ENCODE measurements at places on chromosomes 11 and 22.
A peak's percentile ranks its signal among the peaks of the same experiment; 100 is the strongest.

DNA sequence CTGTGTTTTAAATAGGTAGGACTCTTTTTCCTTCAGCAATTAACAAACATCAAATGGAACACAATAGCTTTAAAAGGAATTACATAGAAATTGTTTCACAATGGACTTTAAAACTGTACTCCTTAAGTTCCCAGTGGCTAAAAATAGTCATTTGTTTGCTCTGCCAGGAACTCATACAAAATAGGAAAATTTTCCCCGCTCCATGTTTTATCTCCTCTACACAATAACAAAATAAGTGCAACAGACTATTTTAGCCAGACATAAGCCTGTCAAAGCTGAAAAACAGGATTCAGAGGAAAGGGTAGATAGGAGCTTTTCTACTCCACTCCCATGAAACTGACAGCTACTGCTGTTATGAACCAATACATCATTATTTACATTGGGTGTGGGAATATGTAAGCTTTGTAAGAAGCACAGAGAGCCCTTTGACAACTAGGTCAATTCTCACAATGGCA is 90.1 kb downstream of the STK33 start:
- no peak for DNase-seq

DNA sequence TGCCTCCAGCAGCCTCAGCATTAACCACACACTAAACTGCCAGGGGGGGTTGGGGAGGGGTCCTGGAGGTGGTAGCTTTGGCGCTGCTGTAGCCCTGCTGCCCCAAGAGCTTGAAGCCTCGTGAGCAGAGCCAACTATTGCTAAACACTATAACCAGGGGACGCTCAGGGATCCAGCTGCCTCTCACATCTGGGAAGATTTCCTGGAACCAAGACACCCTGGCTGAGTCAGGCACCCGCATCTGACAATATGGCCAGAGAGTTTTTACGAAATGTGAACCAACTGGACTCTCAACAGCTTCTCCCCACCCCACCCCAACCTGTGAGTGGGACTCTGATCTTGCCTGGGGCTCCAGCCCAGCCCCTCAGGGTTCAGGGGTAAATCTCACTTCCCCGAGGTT is 14.3 kb downstream of the C1QTNF6 start:
- DNase-seq, result no peak

- DNase-seq, result no peak
These were observed 191.4 kb downstream of the TENM4 start for GRCh38 chr11:79249295-79249993.

DNA sequence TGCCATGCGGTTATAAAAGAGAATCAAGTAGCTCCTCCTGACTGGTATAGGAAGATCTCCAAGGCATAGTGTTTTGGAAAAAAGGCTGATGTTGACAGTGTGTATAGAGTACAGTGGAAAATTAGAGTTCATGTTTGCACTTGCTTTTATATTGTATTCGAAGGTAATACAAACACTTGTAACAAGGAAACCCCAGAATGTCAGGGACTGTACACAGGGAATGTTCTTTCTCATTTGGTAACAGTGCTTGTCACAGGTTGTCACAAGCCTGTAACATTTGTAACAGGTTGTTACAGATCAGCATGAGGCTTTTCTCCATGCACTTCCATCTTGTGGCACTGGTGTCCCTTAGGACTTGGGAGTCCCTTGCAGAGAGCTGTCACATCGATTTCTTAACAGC is 64.0 kb downstream of the GRK3 start:
- peak; percentile 53 for DNase-seq

- peak; percentile 91 for DNase-seq
These were observed 31.8 kb downstream of the BID start for GRCh38 chr22:17742527-17742902.

DNA sequence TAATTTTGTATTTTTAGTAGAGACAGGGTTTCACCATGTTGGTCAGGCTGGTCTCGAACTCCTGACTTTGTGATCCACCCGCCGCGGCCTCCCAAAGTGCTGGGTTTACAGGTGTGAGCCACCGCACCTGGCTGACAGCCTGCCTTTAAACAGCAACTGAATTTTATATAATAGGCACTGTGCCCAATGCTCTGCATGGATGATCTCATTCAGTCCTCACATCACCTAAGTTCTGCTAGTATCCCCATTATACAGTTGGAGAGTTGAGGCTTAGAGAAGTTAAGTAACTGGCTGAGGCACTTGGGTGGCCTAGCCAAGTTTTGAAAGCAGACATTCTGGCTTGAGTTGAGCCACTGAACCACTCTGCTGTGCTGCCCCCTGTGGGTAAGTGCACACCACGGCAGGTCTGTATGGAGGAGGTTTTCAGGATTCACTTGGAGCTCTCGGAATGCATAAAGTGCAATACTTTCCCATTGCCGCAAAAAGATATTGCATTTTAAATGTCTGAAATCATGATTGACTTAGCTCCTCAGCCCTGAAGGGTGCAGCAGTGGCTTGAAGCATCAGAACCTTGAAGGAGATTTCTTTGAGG is 112.4 kb downstream of the LDLRAD3 start:
- peak; percentile 64 for DNase-seq

- no peak for DNase-seq
These were observed 44.6 kb upstream of the WNT7B start for GRCh38 chr22:46021577-46021976.

DNA sequence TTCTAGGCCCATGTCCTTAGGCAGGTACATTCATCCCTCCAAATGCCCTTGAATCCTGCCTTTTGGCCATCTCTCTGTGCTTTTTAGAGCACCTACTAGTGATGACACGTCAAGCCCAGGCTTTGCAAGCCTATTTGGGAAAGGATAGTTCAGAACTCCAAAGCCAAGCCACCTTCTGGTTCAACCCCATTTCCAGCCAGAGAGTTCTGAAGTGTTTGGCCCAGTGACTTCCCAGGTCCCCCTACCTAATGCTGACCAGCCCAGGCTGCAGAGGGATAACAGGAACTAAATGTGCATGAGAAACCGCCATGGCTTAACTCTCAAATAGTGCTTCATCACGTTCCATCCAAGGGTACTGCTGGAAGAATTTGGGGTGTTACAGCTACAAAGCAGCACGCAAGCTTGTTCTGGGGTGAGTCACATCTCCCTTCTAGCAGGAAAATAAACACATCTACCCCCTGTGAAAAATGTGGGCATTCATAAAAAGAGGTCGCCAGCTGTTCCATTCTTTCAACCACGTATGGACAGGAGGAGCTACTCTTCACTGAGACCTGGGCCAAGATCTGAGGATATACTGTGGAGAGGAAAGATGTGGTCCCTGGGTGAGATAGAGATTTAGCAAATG is 2.0 kb upstream of the FXYD6 start:
- DNase-seq, result no peak

DNA sequence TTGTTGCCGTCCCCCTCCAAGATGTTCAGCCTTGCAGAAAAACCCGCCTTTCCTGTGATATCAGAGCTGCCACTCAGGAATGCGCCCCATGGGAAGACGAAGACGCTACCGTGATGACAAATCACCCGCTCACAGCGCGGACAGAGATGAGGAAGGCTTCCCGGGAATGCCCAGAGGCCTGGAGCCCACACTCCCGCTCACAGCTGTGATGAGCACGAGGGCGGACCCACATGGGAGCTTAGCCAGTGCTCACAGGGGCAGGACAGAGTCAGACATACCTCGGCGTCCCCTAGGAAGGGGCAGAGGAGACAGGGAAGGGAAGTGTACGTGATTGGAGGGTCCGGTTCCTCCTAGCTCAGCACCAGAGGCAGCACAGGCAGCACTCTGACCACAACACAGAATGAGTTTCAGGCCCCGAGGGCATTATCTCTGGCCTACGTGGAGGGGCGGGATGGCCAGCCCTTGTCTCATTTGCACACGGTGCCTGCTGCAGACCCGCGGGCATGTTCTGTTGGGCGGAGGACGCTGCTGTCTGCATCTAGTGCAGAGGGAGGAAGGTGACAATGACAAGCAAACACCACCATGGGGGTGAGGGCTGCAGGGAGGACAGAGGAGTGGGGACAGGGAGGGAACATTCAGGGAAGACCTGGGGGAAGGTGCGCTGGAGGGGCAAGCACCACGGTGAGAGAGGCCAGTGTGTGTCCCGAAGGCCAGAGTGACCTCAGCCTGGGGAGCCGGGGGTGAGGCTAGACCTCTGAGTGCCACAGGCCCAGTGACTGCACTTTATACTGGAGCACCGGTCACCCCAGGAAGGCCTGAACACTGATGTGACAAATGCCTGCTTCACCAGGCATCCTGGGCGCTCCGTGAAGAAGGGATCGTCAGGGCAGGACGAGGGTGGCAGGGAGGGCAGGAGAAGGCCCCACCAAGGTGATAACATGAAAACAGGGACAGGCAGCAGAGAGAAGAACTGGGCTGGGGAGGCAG is 79.6 kb downstream of the CELSR1 start:
- peak; percentile 83 for DNase-seq

DNA sequence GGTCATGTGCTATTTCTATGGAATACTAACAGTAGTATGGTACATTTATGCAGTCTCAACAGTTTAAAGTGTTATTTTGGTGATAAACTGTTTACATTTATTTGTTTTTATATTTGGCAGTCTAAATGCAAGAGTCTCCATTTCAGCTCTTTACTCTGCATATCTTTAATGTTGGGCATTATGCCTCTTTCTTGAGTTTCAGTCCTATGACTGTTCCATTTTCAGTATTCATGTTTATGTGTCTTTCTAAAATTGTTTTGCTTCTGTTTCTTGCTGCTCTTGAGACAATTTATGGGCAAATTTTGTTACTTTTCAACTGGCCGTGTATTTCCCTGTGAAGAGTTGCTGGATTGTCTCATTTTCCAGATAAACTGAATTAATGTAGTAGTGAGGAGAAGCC is 6.6 kb upstream of the RAB30 start:
- no peak for DNase-seq

DNA sequence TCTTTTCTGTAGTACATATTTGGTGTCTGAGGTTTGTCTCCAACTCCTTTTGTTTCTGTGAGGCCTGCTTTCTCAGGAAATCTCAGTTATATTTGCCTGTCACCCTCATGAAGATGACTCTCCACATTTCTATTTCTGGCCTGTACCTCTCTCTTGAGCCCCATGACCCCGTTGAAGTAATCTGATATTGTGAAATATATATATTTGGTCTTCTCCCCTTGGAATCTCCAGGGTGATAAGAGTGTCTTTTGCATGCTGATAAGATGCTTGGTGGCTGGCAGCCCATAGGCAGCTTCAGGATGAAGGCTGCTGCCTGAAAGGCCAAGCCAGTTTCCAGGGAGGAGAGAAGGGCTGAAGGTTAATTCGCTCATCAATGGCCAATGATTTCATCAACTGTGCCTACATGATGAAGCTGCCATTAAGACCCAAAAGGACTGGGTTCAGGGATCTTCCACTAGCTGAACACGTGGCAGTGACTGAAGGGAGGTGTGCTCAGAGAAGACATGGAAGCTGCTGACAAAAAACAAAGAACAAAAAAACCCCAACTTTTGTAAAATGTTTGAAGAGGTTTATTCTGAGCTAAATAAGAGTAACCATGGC is 67.4 kb downstream of the MICAL2 start:
- no peak for DNase-seq

DNA sequence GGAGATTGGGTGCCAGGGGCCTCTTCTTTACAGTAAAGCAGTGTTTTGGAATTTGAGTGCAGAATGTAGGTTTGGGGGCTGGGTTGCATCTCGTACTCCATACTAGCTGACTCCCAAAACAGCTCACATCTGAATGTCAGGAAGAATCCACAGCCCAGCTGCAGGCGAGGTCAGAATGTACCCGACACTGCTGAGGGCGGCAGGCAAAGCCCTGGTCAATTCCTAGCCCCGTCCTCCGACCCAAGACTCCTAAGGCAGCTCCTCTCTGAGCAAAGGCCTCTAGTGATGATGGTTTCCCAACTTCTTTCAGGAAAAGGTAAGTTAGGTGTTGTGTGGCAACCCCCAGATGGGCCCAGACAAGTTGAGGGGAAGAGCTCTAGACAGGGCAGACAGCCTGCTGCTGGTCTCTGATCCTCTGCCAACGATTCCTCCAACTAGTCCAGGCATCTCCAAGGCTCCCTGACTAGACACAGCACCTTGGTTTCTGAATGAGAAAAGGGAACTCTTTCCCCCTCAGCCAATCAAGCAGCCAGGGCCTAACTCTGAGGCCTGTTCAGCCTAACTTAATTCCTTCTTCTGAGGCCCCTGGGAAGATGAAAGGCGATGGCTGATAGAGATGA is 8.6 kb downstream of the LARGE2 start:
- DNase-seq, result no peak

GRCh38 chr11:86948733-86949132 is 6.5 kb downstream of the FZD4 start:
- DNase-seq, result no peak

GRCh38 chr11:96091476-96091875 is 167.6 kb upstream of the MTMR2 start:
- DNase-seq, result no peak

GRCh38 chr11:122494221-122494620 is 161.3 kb upstream of the UBASH3B start:
- DNase-seq, result peak; percentile 68

DNA sequence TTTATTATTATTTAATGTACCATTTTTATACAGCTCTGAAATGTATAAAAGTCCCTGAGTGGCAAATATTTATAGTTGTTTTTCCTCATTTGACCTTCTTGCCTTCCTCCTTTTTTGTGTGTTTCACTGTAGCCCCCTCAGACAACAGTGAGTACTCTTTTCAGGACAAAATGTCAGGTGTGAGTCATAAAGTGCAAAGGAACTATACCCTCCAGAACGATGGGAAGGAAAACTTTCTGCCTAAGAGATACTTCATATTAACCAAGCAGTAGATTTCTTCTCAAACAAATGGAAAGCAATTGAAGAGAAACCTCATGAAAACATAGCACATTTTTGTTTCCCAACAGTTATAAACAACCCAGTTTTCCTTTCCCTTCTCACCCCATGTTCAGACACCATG is 16.1 kb upstream of the MS4A7 start:
- no peak for DNase-seq

DNA sequence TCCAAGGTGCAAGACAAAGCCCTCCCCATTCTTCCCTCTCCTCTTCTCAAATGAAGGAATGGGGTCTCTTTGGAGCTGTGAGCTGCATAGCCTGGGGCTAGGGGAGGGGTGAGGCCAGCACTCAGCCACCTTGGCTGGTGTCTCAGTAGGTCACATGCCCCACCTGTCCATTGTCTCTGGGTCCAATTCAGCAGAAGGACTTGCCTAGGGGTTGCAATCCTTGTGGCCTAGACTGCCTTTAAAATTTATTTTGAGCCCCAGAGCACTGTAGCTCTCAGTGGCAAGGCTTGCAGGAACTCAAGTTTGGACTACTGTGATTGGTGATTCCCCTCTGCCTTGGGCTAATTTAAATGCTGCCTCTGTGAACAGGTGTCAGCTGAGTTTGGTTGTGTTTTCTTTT is 336.7 kb downstream of the DDX10 start:
- no peak for DNase-seq

GRCh38 chr22:30240541-30241417 is 5.8 kb downstream of the LIF start:
- no peak for DNase-seq

- DNase-seq, result peak; percentile 47
These were observed 19.6 kb downstream of the CHID1 start for GRCh38 chr11:890794-891540.

Data from eye (tissue), 1 donor.